Glutamatergic neuron (in vitro differentiated cells): ENCODE measurements at places on chromosomes 4 and X.
A peak's percentile ranks its signal among the peaks of the same experiment; 100 is the strongest.

DNA sequence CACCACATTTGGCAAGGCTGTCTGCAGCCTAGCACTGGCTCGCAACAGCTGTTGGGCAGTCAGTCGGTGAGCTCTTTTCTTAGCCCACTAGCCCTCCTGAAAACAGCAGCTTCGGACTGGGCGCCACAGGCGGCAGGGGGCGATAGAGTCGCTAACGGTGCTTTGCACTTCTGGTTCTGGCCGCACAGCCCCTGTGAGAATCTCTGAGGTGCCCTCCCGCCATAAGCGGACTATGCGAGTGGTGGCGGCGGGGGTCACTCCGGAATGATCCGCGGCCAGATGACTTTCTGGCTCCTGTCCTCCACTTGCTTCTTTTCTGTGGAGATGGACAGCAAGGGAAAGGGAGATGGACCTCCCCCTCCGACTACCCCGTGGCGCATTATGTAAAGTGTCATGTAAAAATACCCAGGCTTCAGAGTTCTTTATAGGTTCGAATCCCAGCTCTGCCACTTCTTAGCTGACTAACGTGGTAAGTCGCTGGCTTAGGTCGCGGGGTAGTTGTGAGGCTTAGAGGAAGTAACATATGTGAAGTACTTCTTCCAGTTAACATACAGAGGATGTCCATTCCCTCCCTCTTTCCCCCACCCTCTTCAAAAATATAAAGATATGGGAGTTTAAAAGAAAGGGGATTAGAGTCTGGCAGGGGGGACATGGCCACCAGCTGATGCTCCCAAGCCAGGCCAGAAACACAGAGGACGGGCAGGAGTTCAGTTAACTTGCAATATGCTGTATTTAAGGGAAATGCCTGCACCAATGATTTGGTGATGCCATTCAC lies 11.0 kb downstream of the ARHGAP36 start:
- peak; percentile 84 for DNase-seq

DNA sequence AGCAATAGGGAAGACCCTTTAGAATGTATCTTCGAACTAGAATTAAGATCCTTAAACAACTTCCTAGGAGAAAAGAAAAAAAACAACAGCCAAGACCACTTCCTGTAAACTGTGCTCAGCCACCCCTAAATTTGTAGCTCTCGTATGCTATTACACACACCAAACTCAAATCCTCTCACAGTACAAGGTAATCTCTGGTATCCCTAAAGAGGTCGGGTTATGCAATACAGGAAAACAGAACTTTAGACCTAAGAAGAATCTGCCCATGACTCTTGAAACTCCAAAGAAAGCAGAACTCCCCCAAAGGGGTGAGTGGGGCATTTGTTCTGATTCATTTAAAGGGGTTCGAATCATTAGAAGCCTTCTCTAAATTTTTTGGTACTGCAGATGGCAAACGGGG lies 170.9 kb upstream of the CASK start:
- DNase-seq: no peak

DNA sequence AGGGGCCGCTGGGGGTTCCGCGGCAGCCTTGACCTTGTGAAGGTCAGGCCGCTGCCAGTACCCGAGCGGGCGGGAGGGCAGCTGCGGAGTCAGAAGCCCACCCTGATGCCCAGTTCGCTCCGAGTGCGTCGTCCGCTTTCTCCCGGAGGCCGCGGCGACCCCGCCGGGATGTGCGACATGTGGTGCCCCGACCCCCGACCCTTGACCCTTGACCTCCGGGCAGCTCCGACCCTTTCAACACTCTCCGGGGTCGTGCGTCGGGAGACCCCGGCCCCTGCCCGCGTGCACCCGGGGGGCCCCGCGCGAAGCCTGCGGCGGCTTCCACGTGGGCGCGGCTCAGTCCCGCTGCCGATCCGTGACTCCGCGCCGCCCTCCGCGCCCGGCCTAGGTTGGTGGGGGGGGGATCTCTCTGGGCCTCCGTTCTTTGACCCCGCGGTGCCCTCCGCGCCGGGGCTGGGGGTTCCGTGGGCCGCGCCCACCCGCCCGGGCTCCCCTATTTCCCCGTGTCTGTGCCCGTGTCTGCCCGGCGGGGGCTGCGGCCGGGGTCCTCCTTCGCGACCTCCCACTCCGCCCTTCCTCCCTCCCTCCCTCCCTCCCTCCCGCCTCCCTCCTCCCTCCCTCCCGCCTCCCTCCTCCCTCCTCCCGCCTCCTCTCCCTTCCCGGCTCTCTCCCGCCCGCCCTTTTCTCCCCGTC lies 609 bp upstream of the SLC25A6 start:
- peak; percentile 70 for DNase-seq

GRCh38 chr4:163895378-163896005 lies 401.0 kb downstream of the TMA16 start:
- DNase-seq: no peak

DNA sequence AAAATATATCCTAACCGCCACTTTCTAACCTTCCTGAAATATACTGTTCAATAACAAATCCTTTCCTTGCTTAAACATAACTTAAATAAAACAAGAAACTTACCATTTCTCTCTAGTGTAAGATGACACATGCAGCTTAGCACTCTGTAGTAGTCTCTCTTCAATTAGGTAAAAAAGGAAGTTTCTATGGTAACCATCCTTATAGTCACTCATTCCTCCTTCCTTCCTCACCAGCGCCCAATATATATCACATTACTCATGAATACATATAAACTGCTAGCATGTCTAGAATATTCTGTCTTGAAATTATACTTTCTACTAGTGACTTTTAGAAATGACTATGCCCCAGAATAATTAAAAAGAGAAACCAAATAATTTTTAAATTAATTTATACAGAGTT lies 112.2 kb downstream of the SNCA start:
- no peak for DNase-seq

GRCh38 chr4:135269125-135269890 lies 1067.7 kb upstream of the PABPC4L start:
- no peak for DNase-seq

DNA sequence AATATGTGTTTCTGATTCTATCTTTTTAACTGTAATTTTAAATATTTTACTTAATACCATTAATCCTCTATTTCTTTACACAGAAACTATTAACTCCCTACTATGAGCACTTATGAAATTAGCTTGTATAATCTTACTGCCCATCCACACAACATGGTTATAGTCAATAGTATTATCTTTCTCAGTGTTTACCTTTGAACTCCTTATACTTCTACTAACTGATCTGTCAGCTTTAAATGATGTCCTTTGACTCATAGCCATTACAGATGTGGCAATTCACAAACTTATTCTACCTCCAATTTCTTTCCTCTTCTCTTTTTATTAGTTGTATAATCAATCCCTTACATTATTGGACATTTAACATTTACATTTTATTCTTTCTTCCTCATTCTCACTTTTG lies 5.5 kb downstream of the SEC31A start:
- DNase-seq: no peak

DNA sequence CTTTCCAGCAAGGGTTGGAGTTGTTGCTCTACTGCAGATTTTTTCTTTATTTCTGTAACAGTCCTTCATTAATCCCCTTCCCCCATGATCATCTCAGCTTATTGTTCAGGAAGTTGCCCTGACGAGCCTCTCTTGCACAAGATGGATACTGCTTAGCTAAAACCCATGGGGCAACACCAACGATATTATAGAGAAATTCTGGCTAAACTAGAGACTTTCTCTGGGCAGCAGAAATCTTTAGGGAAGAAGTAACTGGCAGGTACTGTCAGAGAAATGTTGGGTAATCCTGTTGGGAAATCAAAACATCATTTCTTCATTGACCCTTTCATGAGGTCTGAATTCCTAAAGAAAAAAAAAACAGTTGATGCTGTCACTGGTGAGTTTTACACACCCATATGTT lies 921.3 kb downstream of the NLGN4X start:
- DNase-seq: no peak

GRCh38 chr4:79864500-79865200 lies 208.4 kb downstream of the ANTXR2 start:
- no peak for DNase-seq

- no peak for DNase-seq
Measured at GRCh38 chrX:39969819-39970504, 127.8 kb downstream of the BCOR start.

- no peak for DNase-seq
Measured at GRCh38 chr4:146236216-146236615, 21.9 kb downstream of the REELD1 start.

DNA sequence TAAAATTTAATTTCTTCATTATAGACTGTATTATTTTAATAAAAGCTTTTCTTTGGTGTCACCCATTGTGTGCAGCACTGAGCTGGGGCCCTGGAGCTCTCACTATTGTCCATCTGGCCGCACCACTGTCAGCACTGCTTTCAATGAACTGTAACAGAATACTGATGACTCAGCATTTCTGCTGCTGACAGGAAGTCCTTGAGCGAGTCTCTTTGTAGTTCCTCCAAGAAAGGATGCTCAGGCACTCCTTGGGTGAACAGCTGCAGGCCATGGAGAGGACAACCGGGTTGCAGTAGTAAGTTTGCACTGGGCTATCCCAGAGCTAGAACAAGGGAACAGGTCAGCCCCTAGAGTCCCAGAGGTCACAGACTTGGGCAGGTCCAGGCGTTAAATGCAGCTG lies 81.6 kb downstream of the SORBS2 start:
- no peak for DNase-seq

- DNase-seq: no peak
Measured at GRCh38 chrX:109952050-109952449, 50.9 kb upstream of the TMEM164 start.

GRCh38 chr4:186624951-186625350 lies 69.6 kb upstream of the MTNR1A start:
- DNase-seq: no peak

- DNase-seq: no peak
Measured at GRCh38 chrX:77434962-77435361, 12.2 kb upstream of the FGF16 start.

DNA sequence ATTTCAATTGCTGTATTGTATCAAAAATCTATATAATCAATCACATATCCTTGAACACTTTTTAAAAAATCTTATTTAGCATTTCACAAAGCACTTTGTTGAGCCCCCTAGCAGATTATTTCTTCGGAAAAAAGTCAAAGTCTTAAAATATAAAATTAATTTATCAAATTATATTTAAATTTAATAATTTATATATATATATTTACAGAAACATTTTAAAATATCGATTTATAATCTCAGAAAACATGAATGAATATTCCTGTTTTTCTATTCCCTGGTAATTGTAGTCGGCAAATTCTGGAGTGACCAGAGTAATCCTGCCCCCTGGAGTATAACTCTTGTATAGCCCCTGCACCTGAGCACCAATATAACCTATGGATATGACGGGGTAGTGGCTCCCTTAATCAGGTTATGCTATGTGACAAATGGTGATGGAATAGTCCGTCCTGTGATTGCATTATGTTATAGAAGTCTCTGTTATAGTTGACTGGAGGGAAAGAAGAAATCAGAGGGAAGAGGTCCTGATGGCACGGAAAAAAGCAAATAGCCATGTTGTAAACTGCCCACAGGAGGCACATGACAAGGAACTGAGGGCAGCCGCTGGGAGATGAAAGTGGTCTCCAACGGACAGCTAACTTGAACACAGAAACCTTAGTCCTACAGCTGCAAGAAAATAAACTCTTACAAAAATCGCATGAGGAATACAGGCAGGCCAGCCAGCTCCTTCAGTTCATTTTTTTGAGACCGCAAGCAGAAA lies 1092.3 kb downstream of the ARAP2 start:
- peak; percentile 57 for DNase-seq

GRCh38 chr4:3463556-3464348 lies 646 bp downstream of the DOK7 start:
- DNase-seq: peak; percentile 16

DNA sequence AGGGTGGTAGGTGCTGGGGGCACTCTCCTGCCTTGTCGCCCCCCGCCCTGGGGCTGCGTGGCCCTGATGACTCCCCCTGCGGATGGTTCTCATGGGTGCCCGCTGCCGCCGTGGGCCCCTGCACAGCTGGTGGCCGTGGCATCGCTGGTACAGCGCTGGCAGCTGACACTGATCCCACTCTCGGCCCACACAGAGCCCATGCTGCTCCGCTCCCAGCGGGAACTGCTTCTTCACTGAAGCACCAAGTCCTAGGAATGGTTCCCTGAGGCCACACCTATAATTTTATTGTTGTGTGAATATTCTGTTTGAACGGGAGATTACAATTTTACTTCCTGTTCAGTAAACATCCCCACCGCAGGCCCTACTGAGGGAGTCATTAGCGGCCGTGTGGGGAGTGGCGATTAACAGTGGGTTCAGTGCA lies 138.6 kb upstream of the NKX1-1 start:
- peak; percentile 17 for DNase-seq

- no peak for DNase-seq
Measured at GRCh38 chr4:114019276-114019968, 40.0 kb upstream of the ARSJ start.

- no peak for DNase-seq
Measured at GRCh38 chr4:156422576-156422975, 468.9 kb upstream of the CTSO start.

DNA sequence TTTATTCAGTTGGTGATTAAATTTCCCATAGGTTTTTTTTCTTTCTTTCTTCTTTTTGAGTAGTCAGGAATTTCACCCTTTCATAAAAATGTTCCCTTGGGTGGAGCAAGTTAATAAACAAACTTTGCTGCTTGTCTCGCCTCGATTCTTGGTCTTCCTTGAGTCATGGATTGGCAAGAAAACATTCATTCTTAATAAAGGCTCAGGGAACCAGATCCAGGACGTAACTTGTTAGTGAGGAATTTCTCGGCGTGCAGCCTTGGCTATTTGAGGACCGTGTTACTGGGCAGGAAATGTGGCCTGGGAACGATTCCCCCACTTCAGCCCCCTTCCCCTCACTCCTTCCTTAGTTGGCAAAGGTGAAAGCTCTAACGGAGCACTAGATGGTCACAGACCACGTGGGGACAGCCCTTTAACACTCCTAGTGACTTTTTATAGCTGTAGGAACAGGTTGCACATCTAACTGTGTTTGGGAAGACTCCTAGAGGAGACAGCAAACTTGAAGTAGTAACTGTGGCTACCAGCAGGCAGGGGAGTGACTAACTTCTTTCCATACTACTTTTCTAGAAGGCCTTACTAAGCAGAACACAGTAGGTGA lies 106.8 kb downstream of the UCHL1 start:
- DNase-seq: no peak

DNA sequence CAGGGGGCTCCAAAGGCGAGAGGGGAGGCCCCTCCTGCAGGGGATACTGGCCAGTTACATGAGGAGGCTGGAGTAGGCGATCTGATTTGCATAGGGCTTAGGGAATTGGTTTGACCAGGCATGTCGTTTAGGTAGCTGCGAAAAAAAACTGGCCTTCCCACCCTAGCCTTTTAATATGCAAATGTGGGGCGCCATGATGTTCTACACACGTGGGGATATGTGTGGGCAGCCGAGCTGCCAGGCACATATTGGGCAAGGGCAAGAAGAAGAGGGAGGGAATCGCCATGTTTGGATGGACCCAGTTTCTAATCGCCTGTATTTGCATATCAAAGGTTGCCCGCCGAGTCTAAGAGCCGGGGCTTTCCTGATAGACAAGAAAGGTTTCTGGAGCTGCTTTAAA lies 121.3 kb downstream of the PRKX start:
- DNase-seq: no peak
